ENCODE measurements at places on chromosomes 4 and X.
A peak's percentile ranks its signal among the peaks of the same experiment; 100 is the strongest.

DNA sequence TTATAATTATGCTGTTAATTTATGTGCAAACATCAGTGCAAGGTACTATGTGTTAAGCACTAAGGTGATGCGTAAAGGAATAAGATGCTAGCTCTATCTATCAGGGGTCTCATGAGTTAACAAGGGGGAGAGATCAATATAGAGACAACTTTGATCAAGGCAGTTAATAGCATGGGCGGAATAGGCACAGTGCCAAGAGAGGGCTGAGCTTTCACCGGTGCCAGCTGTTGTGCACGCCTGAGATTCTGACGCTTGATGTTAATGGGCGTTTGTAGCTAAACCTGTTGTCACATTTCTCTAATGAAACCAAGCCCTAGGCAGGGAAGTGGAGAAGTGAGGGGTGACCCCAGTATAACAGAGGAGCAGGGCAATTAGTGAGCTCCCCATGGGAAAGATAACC, 86.0 kb upstream of the NMU start:
- DNase-seq: no peak

DNA sequence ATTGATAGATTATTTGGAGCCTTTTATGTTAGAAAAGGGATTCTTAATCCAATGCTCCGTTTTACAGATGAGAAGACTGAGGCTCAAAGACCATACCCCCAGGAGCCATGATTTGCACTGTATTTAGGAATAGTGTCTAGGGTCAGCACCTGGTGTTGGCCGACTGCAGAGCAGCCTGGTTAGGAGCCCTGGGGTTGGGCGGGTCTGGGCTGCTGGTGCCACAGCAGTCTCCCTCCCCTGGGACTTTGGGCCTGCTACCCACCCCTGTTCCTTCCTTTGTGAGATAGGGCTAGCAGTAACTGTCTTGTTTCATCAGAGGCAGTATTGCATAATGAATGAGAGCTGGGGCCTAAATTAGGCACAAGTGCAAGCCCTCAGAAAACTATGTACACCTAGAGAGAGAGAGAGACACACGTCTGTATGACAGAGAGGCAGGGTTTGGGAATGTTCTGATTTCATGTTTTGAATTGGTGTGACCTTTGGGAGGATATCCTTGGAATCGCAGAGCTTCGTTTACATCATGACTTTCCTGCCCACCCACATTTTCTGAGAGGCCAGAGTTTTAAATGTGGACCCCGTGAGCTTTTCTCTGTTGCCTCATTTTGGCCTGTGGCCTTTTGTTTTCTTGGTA, 111.7 kb downstream of the PTTG2 start:
- no peak for DNase-seq

DNA sequence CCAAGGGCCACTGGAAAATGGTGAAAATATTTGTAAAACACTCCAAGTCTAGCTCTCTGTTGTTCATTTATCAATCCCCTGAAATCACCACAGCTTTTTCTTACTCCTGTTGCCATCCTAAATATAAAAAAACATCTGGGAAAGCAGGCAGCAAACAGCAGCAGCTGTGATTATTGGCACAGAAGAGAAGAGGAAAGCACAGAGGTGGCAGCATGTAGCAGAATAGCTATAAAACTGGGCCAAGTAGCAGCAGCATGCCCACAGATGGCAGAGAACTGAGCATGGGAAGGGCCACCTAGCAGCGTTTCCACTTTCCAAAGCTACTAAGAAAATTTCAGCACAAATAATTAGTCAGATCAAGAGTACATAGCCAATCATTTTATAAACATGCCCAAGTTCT, 307.2 kb downstream of the SLC7A11 start:
- DNase-seq: no peak

DNA sequence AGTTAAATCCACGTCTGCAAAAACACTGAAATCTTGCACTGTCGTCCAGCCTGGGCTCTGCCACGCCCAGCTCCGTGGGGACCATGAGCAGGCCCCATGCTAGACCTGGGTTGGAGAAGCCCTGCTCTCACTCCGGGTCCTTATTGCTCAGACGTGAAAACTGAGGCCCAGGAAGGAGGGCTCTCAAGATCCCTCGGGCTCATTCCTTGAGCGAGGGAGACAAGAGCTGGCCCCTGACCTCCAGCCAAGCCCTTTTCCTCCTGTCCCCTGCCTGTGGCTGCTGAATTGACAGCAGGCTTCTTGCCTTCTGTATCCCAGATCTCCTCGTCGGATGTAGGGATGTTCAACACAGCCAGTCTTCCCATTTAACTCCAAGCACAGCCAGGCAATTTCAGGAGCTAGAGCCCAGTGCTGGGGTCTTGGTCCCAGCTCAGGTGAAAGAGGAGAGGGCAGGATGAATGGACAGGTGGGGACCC, 109.5 kb downstream of the CPZ start:
- no peak for DNase-seq

DNA sequence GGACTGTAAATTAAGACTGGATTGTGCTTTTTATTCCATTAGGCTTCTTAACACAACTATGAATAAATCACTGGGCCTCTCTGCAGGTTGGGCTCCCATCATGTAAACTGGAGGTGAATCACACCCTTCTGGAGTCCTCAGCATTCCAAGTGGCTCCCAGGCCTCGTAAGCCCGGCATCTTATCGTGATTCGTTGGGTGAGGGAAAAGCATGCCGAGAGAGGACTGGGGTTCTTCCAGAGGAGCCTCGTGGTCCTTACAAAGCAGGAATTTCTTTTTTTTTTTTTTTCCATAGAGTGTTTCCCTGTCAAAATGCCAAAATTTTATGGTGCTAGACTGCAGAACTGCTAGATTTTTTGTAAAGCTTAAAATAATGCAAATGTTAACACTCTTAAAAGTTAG, 20.0 kb downstream of the CLDN22 start:
- peak; percentile 18 for DNase-seq

DNA sequence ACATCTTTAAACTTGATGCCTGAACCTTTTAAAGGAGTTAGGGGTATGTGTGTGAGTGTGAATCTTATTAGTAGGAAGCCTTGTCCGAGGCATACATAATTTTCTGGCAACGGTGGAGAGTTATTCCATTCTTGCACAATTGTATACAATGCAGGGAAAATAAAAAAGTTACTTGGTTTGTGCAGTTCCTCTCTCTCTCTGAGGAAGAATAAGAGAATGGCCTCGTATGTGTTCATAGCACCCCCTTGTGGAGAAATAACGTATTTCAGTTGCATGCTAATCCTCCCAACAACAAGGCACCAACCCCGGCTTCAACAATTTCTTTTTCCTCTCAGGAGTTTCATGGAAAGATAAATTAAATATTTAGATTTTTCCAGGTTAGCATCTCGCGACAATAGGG, 33.7 kb upstream of the FGF13 start:
- DNase-seq: peak; percentile 72

GRCh38 chr4:21638171-21638725, 310.3 kb downstream of the KCNIP4 start:
- DNase-seq: no peak

Data from hepatocyte (in vitro differentiated cells).